ENCODE measurements at places on chromosomes 2 and 18.

DNA sequence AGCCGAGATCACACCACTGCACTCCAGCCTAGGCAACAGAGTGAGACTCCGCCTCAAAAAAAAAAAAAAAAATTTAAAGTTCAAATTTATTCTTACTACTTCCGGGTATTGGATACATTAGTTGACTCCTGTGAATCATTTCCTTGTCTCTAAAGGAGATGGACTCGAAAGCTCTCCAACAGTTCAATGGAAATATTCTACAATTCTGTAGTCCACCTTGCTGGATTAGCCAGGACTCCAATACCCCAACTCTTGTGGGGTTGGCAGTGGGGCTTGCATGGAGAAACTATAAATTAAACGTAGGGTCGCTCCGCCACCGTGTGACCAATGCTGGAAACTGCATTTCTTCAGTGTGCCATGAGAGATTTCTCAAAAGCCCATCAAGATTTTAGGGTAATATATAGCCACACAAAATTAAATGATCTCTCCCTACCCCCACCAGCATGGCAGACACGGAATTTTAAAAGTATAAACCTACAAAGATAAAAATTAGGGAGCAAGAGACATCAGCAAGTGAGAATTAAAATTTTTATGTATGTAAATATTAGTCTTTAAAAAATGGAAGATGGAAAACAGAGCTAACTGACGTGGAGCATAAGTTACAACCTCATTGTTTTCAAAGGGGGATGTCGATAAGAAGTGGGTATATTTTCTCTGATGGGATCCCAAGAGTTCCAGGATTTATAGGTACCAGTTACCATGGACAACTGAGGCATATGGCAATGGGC lies 27.8 kb upstream of the GAREM2 start:
- peak; percentile 73 for DNase-seq

- no peak for DNase-seq
These were observed 35.1 kb upstream of the EFHD1 start for GRCh38 chr2:232598293-232598692.

DNA sequence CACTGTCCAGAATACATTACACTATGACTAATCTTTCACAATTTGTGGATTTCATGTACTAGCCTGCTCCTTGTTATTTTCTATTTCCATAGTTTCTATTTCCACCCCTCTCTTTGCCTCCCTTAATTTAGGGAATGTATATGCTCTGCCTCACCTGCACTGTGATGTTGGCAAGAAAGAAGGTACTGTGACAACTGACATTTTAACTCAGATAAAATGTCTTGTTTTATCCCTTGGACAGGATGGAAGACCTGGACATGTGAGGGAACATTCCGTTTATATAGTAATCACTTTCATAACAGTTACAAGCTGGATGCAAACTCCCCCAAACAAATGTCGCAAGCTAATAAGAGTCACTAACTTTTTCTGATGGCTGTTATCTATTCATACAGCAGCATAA lies 21.5 kb upstream of the DSG3 start:
- no peak for DNase-seq

DNA sequence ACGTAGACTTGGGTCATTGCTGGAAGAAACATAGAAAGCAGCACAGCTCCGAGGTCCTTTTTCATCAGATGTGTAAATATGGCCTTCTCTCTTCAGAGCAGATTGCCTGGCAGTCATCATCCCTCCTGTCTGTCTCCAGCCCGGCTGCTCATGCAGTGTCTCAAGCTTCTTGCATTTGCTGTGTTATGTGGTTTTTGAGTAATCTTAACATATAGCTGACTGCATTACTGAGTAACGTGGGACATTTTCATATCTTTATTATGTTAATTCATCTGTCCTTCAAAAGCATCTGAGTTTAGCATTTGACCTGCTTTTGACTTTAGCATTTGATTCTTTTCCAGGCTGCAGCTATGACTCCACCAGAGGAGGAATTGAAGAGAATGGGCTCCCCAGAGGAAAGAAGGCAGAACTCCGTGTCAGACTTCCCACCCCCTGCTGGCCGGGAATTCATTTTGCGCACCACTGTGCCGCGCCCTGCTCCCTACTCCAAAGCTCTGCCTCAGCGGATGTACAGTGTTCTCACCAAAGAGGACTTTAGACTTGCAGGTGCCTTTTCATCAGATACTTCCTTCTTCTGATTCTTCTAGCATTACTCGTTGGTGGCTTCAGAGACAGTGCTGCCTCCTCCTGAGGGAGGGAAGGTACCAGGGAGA lies 116.2 kb downstream of the RAB3GAP1 start:
- no peak for DNase-seq

DNA sequence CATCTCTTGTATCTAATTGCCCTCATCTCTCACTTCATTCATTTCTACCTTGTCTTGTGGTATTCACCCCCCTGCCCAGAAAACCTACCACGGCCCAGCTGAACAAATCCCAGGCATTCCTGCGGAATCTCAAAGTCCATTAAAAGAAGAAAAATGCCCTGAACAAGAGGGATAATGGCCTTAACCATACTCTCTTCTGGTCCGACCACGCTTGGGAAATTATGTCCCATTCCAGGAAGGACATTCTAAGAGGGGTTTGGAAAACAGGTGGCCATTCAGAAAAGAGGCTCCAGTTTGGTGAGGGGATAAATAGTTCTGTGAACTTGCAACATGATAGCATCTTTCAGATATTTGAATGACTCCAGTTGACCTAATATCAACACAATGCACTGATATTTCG lies 349.9 kb upstream of the ZNF521 start:
- no peak for DNase-seq

- no peak for DNase-seq
These were observed 597 bp upstream of the TEKT4 start for GRCh38 chr2:94870440-94871225.

DNA sequence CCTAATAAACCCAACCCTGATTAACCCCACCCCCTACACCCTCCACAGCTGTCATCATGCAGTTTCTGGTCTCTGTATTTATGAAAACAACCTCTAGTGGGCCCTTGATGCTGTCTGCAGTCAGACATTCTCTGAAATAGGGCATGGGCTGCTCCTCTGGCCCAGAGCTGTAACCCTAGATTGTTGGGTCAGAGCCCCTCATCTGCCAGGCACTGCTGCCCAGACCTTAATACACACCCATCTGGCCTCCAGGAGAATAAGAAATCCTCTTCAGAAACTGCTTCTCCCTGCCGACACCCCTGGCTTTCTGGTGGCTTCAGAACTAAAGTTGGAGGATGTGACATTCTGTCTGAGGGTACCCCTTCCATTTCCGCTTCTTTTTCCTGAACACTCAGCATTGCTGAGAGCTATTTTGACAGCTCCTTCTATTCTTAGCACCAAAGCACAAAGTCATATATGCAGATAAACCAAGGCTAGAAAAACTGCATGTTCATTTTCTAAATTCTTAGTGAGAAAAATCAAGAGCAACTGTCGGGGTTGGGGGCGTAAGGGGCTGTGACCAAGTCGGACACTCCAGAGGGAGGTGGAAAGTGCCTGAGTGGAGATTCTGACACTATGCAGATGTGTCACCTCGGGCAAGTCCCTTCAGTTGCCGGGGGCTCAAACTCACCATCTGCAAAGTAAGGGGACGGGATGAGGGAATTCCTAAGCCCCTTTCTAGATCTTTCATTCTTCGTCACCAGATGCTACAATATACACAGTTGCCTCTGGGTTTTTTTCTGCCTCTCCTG lies 28.7 kb downstream of the SRSF7 start:
- DNase-seq: no peak

All from CD4-positive, alpha-beta T cell (primary cell).